ENCODE measurements at places on chromosomes 13 and 19. TPM values are rescaled to one million over a fixed set of nuclear protein-coding genes. Genes with fewer than 3 reads are reported as not detected.

The FUT1 gene
- 0.03 TPM for total RNA-seq

The CGB3 gene
- not detected for total RNA-seq

The GAMT gene
- total RNA-seq, result 191 TPM

The APLP1 gene
- 10.4 TPM for total RNA-seq

The GAPDHS gene
- total RNA-seq, result not detected

The SULT2A1 gene
- total RNA-seq, result not detected

The RTBDN gene
- not detected for total RNA-seq
